ENCODE measurements at places on chromosomes 7 and 10.

DNA sequence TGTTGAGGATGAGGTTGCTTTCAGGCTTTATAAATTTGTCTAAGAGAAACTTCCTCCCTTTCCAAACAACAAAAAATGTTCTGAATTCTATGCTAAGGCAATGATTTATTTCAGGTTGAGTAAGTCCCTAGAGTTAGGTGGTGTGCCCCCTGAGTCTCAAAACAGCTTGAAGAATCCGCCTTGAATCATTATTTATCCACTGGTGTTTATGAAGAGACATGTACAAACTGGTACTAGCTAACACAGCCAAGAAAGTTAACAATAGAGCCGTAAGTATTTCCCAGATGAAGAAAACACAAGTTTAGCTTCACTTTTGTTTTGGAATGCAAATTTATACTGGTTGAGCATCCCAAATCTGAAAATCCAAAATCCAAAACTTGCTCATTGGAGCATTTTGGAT lies 66.2 kb upstream of the SRPK2 start:
- H3K27me3 ChIP-seq, result no peaks in the 10 kb centered on the region
- no peak overlapping the region for H3K4me3 ChIP-seq
- no peak for DNase-seq
- no peak overlapping the region for H3K27ac ChIP-seq
- no peaks in the 10 kb centered on the region for H3K4me1 ChIP-seq

DNA sequence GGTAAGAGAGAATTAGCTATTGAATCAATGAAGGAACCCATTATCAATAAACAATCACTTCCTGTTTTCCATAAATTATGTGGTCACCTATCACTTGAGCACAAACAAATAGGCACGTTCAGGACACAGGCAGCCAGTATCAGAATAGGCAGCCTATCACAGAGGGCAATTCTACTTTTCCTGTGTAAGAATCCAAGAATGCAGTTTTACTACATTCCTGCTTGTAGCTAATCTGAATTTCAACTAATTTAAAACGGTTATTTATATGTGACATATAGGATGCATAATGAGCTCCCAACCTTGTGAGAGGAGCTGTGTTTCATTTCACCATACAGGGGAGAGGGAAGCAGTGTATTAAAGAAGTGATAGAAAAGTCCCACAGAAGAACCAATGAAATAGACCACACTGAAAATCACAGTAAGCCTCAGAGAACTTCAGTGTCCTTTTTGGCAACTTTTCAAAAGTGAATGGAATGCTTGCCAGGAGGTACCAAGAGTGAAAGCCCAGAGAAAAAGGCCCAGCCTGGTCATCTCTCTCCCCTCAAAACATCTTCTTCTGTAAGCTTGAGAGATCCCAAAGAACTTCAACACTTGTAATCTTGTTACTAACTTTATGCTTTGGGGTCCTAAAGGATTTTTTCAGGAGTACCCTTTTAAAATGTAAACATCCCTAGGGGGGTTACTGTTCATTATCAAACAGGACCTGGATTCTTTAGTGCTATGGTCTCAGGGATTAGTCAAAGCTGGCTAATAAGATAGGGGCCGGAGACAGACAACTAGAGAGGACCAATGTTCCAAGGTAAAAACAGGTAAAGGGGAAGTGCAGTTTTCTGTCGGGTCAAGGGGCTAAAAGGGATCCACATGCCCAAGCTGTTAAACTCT lies 1.3 kb downstream of the IMMP2L start:
- peaks cover 30% of the 10 kb centered on the region for H3K4me1 ChIP-seq
- DNase-seq, result no peak
- peak overlapping the region; percentile 75 for H3K4me3 ChIP-seq

DNA sequence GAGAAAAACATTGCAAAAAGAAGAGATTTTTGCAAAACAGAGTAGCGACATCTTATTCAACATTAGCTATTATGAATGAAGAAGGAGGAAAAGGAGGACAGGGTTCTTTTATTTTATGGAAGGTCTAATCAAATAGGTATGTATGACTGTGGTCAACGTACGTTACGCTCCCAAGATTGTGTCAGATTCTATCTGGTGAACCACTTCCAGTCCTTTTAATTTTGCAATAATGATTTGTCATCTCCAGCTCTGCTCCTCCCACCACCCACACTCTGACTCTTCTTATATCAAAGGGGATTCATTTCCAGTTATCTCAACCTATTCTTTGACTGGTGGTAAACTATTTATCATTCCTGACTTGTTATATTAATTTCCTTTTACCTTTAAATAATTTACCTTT lies 259.9 kb downstream of the CACNA2D1 start:
- H3K27me3 ChIP-seq, result no peaks in the 10 kb centered on the region
- no peak for DNase-seq
- H3K4me3 ChIP-seq, result no peak overlapping the region

- DNase-seq, result no peak
- no peak overlapping the region for H3K27ac ChIP-seq
Observed at GRCh38 chr10:133079836-133080682, 7.7 kb upstream of the ADGRA1 start.

DNA sequence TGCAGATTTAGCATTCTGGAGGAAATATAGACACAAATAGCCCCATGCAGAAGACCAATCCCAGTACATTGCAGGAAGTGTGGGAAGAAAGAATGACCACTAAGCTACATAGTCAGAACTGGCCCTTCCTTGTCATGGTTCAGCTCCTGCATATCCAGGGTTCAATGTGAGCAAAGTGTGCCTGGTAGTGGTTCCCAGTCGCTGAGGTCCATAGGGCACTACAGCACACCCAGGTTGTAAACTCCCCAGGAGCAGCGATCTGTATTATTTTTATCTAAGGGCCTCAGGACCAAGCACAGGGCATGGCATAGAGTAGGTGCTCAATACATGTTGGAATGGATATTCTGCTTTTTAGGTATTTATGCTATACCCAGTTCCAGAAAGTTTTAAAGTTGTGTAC lies 114.4 kb downstream of the RTKN2 start:
- no peak overlapping the region for H3K27ac ChIP-seq
- peaks cover 8% of the 10 kb centered on the region for H3K36me3 ChIP-seq
- no peak overlapping the region for H3K4me3 ChIP-seq
- H3K27me3 ChIP-seq, result no peaks in the 10 kb centered on the region
- DNase-seq, result no peak

DNA sequence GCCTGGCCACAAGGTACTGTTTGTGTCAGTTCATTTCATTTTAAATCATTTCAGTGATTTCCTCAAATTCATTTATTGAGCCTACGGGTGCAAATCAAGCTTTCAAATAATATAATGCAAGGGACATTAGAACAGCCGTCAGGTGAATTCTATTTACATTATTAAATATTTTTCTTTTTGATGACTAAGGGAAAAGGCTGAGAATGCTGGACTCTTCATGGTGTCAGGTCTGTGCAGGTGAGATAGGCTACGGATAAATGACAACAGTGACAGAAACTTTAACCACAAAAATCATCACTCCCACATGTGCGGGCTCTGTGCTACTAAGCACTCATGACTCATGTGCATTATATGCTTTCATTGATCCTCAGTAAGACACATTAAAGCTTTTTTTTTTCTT lies 149.2 kb upstream of the ZNF716 start:
- H3K27me3 ChIP-seq, result no peaks in the 10 kb centered on the region
- H3K4me1 ChIP-seq, result no peaks in the 10 kb centered on the region
- H3K27ac ChIP-seq, result no peak overlapping the region
- no peak for DNase-seq

DNA sequence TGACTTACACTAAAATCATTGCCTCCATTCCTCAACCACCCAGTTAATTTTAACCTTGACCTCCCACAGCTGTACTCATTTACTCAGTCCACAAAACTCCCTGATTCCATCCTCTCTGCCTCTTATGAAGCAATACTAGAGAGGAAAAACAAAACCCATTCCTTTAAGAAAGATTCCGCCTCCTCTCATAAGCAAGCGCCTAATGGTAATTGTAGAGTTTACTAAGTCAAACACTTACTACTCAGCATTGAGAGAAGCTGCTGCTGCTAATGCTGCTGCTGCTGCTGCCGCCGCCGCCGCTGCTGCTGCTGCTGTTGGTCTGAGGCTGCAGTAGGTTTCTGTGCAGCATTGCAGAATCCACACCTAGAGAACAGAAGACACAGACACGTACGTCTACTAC lies 2.1 kb upstream of the ADD3 start:
- no peak for DNase-seq
- no peak overlapping the region for H3K4me3 ChIP-seq
- peaks cover 18% of the 10 kb centered on the region for H3K4me1 ChIP-seq
- H3K36me3 ChIP-seq, result peaks cover 4% of the 10 kb centered on the region
- H3K27me3 ChIP-seq, result no peaks in the 10 kb centered on the region

- H3K4me1 ChIP-seq, result no peaks in the 10 kb centered on the region
- no peak for DNase-seq
- no peak overlapping the region for H3K4me3 ChIP-seq
Observed at GRCh38 chr7:20340839-20341238, 10.1 kb downstream of the ITGB8 start.

GRCh38 chr10:81520688-81521087 lies 354.3 kb upstream of the NRG3 start:
- no peaks in the 10 kb centered on the region for H3K27me3 ChIP-seq
- DNase-seq, result no peak
- H3K27ac ChIP-seq, result no peak overlapping the region
- H3K4me3 ChIP-seq, result no peak overlapping the region
- no peaks in the 10 kb centered on the region for H3K4me1 ChIP-seq
- no peaks in the 10 kb centered on the region for H3K36me3 ChIP-seq

DNA sequence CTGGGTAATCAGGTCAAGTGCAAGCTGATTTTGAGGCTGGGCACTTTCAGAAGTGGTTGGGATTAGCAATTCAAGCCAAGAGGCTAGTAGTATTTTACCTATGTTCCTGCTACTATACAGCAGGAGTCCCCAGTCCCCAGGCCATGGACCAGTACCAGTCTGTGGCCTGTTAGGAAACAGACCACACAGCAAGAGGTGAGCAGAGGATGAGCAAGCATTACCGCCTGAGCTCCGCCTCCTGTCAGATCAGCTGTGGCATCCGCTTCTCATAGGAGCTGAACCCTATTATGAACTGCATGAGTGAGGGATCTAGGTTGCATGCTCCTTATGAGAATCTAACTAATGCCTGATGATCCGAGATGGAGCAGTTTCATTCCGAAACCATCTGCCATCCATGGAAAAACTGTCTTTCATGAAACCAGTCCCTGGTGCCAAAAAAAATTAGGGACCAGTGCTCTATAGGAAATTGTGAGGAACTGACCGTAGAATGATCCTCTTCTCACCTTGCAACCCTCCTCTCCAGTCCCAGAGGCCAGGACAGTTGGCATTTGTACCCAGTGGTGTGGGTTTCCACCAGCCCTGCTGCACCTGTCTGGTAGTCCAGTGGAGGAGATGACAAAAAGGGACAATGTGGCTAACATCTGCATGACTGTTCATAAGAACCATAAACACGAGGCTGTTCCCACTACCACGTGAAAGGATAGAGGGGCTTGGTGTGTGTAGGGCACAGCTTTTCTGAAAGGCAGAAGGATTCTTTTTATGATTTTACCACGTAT lies 172.5 kb downstream of the KIAA1217 start:
- no peaks in the 10 kb centered on the region for H3K36me3 ChIP-seq
- no peak for DNase-seq
- H3K4me1 ChIP-seq, result peaks cover 6% of the 10 kb centered on the region
- H3K4me3 ChIP-seq, result no peak overlapping the region
- H3K27me3 ChIP-seq, result peaks cover 13% of the 10 kb centered on the region

GRCh38 chr10:123551259-123551658 lies 114.9 kb upstream of the GPR26 start:
- peaks cover 1% of the 10 kb centered on the region for H3K27me3 ChIP-seq
- no peaks in the 10 kb centered on the region for H3K36me3 ChIP-seq
- no peak overlapping the region for H3K27ac ChIP-seq
- no peak for DNase-seq

DNA sequence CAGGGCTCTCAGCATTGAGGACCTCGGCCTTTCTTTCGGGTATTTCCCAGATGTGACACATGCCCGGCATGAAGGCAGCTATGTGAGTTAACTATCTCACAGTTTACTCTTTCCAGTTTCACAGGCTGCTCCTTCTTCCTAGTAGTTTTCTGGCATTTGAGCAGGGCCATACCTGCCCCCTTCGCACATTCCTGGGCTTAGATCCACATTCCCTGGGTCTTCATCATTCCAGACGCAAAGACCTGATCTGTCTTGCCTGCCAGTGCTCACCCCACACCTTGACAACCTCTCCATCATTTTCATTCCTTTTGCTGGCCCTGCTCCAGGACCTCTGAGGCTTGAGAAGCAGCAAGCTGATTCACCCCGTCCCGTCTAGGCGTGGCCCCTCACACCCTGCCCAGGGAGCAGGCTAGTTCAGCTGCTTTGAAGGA lies 227.5 kb downstream of the WDR11 start:
- no peak overlapping the region for H3K4me3 ChIP-seq
- DNase-seq, result no peak
- H3K27me3 ChIP-seq, result no peaks in the 10 kb centered on the region
- no peak overlapping the region for H3K27ac ChIP-seq

GRCh38 chr7:155789001-155789725 lies 23.1 kb downstream of the SHH start:
- no peak overlapping the region for H3K27ac ChIP-seq
- H3K4me1 ChIP-seq, result peaks cover 6% of the 10 kb centered on the region
- no peaks in the 10 kb centered on the region for H3K36me3 ChIP-seq
- H3K4me3 ChIP-seq, result no peak overlapping the region
- DNase-seq, result no peak

- H3K4me3 ChIP-seq, result no peak overlapping the region
- DNase-seq, result no peak
- H3K27ac ChIP-seq, result no peak overlapping the region
- H3K36me3 ChIP-seq, result peaks cover 10% of the 10 kb centered on the region
- H3K27me3 ChIP-seq, result peaks cover 11% of the 10 kb centered on the region
- peaks cover 2% of the 10 kb centered on the region for H3K4me1 ChIP-seq
Observed at GRCh38 chr7:48058990-48059389, 23.6 kb downstream of the C7orf57 start.

- peak overlapping the region; percentile 97 for H3K4me3 ChIP-seq
- peak overlapping the region; percentile 90 for H3K27ac ChIP-seq
- peaks cover 43% of the 10 kb centered on the region for H3K36me3 ChIP-seq
- DNase-seq, result no peak
- peaks cover 44% of the 10 kb centered on the region for H3K4me1 ChIP-seq
Observed at GRCh38 chr7:149495785-149496641, 1.6 kb downstream of the ZNF746 start.

DNA sequence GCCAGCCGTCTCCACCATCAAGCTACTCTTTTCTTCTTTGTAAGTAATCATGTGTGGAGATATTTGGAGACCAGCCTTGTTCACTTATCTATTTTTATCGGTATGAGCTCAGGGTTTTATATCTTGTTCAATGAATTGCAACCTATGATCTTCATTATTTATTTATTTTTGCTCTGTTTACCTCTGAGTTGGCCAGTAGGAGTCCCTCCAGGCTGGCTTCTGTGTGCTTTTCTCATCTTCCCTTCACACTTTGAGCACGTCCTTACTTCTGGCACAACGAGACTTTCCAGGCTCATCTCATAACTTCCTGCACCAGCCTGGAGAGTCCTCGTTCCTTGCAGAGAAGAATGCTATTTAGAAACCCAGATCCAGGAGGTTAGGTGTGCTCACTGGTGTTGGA lies 375.8 kb upstream of the PODXL start:
- H3K27me3 ChIP-seq, result no peaks in the 10 kb centered on the region
- H3K27ac ChIP-seq, result no peak overlapping the region
- DNase-seq, result no peak
- H3K36me3 ChIP-seq, result no peaks in the 10 kb centered on the region
- H3K4me3 ChIP-seq, result no peak overlapping the region

GRCh38 chr10:108848046-108848445 lies 1075.3 kb downstream of the XPNPEP1 start:
- no peak overlapping the region for H3K4me3 ChIP-seq
- H3K27me3 ChIP-seq, result no peaks in the 10 kb centered on the region
- DNase-seq, result no peak
- H3K4me1 ChIP-seq, result no peaks in the 10 kb centered on the region
- no peaks in the 10 kb centered on the region for H3K36me3 ChIP-seq
